ENCODE measurements at places on chromosomes 3 and 15.

DNA sequence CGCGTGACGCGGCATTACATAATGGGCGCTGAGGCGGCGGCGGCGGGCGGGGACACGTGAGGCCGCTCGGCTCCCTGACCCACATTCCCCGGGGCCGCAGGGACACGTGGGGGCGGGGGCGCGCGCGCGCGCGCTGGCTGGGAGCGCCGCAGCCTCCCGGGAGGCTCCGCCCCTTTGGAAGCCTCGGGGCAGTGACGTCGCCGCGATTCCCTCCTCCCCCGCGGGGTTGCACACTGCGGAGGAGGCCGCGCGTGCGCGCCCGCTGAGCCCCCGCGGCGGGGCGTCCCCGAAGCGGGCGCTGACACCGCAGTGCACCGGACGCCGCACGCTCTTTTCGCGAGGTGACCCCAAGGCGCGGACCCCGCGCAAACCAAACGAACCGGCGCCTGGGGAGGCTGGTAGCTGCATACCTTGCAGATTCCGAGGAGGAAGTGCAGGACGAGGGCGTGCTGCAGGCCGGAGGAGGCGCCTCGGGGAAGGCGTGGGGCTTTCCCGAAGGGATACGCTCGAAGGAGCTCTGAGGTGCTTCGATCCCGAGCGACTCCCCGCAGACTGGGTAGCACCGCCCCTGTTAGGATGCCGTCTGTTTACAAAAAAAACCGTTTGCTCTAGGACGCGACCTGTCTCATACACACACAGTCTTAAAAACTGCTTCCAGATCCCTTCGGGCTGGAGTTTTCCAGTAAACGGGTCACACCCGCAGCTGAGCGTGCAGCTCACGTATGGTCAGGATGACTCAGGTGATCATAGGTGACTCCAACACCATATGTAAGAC lies 1.0 kb downstream of the NR1D2 start:
- DNase-seq, result peak; percentile 97

DNA sequence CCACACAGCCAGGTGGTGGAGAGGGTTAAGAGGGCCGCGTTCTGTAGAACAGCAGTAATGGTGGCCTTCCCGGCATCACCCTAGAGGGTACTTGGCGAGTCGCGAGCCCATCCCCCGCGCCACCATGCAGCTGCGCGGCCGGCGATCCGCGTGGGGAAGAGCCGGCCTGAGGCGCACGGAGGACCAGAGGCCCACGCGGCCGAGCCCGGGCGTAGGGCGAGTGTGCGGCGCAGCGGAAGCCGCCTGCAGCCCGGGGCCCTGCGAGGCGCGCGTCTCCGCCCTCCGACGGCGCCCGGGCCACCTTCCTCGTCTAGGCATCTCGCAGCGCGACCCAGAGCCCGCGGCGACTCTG lies 423 bp downstream of the TKT start:
- DNase-seq, result peak; percentile 78

DNA sequence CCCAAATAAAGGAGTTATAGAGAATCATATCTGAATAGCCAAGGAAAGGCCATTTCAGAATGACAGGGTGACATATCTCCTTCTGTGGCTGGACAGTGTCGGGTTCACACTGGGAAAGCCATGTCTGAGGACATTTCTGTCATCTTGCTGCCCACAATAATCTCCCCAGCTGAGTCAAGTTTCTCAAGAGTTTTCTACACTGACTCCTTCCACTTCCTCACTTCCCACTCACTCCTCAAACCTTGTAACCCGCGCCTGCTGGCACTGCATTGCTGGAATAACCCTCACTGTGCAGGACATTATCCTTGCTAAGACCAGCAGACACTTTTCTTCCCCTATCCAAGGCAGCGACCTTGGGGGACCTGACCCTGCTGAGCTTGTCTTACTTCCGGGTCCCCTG lies 5.3 kb upstream of the INSYN1 start:
- DNase-seq, result no peak

DNA sequence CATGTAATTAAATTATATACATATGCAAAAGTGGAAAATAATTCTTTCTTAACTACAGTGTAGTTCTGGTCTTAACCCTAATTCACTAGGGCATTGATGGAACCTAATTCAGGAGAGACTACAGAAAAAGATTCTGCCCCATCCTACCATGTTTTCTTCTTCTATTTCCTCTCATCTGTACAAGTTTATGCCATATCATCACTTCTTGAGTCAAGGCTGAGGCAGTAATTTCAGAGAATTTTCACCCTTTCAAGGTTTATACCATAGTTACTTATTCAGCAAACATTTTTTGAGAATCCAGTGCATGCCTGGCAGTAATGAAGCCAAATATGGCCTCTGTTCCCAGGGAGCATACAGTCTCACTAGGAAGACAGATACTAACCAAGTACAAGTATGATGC lies 33.4 kb downstream of the SHOX2 start:
- DNase-seq, result no peak

GRCh38 chr15:74402873-74403587 lies 30.7 kb downstream of the SEMA7A start:
- DNase-seq, result peak; percentile 81

GRCh38 chr3:120452816-120453215 lies 2.0 kb upstream of the FSTL1 start:
- no peak for DNase-seq

DNA sequence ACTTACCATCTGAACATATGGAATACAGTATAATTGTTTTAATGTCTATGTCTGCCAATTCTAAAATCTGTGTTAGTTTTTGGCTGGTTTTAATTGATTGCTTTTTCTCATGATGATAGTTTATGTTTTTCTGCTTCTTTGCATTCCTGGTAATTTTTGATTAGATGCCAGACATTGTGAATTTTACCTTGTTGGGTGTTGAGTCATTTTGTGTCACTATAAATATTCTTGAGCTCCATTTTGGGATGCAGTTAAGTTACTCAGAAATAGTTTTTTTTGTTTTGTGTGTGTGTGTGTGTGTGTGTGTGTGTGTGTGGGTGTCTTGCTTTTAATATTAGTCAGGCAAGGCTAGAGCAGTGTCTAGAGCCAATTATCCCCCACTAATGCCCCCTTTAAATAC lies 818.8 kb upstream of the NR2F2 start:
- no peak for DNase-seq

DNA sequence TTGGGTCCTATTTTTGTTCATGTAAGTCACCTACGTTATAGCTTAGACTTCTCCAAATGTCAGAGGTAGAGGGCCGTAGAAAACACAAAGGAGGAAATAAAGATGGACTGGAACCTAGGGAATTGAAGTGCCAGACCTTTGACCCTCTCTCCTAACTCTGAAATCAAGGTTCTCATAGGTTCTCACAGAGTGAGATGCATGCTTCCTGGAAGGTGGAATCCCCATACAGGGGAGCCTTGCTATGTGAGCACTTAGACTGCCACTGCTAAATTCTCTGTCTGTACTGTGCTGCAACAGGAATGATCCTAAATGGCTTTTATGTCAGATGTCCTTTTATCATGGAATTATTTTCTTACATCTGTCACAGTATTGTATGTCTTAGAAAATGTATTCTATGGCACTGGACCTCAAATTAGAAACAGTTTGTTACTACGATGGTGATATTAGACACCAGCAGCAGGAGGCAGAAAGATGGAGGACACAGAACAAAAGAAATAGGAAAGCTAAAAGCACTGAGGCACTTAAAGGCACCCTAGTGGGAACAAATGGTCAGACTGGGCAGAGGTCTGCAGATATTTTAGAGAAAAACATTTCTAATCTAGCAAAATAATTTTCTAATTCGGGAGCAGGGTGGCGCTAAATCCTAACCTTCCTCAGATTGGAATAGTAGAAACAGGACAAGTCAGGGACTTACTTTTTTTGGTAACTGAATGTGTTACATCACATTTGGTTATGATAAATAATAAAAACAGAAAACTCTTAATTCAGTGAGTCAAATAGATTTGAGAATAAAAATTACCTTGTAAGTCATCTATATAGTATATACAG lies 60.2 kb upstream of the CDAN1 start:
- no peak for DNase-seq

DNA sequence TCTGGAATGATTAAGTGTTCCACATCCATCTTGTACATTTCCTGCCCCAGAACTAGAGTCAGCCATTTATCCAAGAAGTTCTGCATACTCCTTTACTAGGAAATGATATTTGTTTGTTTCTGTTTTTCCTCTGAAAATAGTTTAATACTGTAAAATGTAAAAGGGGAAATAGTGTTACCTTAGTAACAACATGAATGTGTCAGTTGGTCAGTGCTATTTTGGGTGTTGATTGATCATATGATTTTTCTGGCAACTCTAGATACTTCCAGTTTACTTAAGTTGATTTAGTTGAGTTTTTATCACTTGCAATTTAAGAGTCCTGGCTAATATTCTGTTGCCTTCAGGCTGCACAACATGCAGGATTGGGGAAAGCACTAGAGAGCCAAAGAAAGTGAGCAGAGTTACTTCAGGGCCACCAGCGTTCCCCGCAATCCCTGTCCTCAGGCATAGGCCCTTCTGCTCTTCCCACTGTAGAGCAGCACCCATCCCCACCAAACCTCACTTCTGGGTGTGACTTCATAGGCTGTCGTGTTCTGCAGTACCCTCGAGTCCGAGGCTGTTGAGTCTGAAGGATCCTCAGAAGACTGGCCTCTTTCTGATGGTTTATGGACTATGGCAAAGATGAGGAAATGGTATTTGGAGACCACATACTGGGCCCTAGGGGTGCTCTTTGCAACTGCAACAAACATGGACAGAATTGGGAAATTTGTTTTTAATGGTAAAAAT lies 69.0 kb downstream of the CHD2 start:
- DNase-seq, result no peak

GRCh38 chr3:160401291-160402095 lies 2.0 kb downstream of the SMC4 start:
- DNase-seq, result no peak

GRCh38 chr15:100944244-100944895 lies 25.2 kb downstream of the LRRK1 start:
- DNase-seq, result no peak

DNA sequence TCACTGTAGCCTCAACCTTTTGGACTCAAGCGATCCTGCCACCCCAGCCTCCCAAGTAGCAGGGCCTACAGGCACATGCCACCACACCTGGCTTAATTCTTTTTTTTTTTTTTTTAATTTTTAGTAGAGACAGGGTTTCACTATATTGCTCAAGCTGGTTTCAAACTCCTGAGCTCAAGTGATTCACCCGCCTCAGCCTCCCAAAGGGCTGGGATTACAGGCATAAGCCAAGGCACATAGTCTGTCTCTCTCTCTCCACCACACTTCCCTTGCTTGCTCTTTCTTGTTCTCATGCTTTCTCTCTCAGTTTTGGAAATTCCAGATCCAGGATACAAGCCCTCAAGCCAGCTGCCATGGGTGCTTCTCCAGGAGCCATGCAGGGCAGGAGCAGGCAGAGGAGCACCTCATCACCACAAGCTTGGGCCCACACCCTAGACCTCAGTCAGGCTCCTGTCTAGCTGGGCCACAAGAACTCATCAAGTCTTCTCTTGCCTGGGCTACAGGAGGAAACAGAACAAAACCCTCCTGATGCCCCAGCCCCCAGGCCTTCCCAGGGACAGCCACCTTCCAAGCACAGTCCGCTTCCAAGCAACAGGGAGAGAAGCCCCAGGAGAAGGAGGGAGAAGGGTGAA lies 145.3 kb upstream of the LPP start:
- no peak for DNase-seq

- DNase-seq, result no peak
Measured at GRCh38 chr15:68330416-68330815, 52.9 kb downstream of the FEM1B start.

DNA sequence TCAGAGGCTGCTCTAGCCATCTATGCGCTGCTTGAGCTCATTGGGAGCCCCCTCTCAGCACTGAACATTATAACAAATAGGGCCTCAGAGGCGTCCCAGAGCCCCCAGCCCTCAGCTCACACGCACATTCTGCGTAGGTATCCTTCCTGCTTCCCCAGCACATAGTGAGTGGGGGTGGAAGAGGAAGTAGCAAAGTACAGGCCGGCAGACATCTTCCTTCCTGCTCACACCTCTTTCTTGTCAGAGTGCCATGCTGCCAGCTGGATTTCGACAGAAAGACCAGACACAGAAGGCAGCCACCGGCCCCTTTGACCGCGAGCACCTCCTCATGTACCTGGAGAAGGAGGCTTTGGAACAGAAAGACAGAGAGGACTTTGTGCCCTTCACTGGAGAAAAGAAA lies 16.6 kb downstream of the TMOD2 start:
- DNase-seq, result no peak

- DNase-seq, result no peak
Measured at GRCh38 chr3:59777667-59778077, 727.8 kb upstream of the CFAP20DC start.

- no peak for DNase-seq
Measured at GRCh38 chr3:140180603-140181002, 245.6 kb downstream of the CLSTN2 start.

DNA sequence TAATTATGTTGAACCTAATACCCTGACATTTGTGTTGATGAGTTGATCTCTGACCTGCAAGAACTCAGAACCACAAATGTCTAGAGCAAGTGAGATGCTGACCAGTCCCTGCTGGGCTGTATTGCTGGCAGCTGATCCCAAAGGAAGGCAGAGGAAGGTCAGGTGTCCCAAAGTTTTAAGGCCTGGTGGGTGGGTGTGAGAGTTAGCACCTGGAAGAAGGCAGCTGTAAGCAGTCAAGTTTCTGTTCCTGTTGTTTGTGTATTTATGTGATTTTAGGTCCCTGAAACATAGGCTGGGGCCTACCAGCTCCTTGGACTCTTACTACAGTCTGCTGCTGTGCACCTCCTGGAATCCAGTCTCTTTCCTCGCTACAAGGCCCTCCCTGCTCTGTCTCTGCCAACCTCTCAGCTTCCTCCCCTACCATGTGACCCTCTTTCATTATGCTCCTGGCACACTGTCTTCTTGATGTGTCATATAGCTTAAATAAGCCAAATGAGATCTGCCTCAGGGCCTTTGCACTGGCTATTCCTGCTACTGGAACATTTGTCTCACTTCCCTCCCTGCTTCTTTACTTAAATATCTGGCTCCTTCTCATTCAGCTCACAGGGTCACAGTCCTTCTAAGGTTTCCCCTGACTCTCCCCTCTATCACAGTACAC lies 31.0 kb upstream of the ATOSA start:
- DNase-seq, result no peak

DNA sequence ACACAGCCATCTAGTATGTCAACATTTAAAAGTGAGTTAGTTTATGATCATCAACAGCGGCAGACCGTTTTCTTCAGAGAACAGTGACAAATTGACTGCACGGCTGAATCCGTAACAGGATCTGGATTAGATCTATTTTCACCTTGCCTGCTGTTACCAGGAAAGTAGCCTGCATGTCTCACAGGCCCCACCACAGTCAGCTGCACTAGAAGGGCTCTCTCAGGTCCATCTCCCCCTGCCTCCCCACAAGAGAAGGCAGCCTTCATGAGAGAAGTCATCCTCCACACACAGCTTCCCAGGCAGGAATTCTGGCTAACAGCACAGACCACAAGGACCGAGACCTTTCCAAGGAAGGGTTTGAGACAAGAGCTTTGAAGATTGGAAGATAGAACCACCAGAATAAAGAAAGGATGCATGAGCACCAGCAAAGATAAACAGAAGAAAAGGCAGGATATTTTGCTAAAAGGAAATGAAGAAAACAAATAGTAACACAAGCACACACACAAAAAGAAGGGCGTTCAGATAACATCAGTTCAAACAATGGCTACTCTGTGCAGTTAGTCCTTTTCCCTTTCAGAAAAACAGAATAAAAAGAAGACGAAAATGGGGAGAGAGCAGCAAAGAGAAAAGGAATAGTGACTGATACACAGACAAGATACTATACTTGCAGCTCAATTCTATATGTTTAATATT lies 127.5 kb downstream of the SNRK start:
- no peak for DNase-seq

GRCh38 chr3:9205345-9206143 lies 43.9 kb downstream of the SRGAP3 start:
- peak; percentile 38 for DNase-seq
